ENCODE measurements at places on chromosomes 2 and 18. TPM values are rescaled to one million over a fixed set of nuclear protein-coding genes. Genes with fewer than 3 reads are reported as not detected.

DNA sequence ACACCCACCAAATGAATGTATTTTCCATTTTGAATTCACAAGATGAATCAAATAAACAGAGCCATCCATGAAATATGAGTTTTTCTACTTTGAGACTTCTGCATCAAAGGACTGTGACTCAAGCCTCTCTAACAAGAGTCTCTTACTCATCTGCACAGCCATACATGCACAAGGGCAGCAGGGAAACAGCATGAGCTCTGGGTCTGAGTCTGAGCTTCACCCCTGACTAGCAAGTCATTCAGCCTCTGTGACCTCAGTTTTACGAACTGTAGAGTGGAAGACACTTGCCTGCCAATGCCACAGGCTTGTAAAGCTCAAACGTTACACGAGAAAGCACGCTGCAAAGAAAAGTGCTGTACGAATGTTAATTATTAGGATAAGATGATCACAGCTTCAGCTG is 42.9 kb downstream of the MREG start:
- DNase-seq: no peak

DNA sequence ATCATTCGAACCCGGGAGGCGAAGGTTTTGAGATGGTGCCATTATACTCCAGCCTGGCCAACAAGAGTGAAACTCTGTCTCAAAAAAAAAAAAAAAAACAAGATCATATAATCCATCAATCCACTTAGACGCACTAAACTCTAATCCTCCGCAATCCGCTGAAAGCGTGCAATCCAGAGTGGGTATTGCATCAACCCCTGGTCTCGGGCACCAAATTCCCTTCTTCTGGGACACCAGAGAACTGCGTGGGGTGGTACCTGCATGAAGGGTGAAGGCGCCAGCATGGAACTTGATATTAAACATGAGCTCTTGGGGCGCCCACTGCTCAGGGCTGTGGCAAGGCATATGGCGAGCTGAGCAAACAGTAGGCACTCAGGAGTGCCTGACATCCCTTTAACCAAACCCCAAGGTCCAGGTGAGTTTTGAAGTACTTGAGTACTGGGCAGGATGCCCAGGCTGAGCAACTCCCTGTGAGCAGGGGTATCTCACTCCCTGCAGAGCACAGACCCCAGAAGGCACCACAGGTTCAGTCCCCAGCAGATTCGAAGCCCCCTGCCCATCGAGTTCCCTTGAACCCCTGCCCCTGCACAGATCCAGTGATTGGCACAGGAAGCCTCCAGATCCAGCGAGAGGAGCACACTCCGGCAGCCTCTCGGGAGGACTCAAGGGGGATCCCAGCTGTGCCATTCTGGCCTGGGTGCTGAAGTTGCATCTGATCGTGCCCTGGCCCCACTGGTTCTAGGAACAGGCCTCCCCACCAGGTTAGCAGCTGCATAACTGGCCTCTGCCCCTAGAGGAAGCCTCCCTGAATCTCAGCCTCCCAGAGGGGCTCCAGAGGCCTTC is 8.0 kb downstream of the ALPI start:
- DNase-seq: peak; percentile 41

DNA sequence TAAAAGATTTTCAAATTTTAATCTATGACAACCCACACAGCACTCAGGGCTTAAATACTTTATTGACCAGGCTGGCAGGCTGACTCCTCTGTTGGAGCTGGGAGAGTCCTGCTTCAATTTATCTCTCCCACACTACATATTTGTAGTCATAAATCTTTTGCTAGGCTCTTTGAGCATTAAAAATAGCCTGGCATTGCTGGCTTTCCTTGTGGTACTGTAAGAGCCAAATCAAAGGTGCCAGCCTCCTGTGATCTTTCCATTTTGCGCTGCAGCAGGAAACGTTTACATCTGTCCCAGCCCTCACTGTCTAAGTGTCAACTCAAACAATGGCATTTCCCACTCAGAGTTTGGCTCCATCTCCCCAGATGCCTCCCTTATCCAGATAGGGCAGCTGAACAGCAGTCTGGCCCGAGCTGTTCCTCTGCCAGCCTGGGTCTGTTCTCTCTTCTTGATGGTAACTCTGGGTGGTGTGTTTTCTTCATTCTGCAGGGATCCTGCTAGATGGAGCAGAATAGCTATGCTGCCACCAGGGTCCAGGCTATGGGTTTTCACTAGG is 62.1 kb downstream of the LRRTM1 start:
- no peak for DNase-seq

DNA sequence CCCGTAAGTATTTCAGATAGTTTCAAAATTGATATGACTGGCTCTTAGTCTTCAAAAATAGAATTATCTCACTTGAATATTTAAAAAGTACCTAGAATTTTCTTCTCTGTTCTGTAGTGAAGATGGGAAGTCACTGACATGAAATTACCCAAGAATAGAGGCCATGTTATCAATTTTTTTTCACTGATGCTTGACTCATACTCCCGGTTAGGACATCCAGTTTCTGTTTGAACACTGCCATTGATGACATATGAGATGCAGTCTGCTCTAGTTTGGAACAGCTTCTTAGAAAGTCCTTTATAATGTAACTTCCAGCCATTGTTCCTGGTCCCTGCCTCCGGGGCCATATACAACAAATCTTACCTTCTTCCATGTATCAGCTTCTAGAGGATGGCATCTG is 26.0 kb downstream of the MAP3K20 start:
- no peak for DNase-seq

GRCh38 chr2:20781656-20782265 is 41.1 kb downstream of the LDAH start:
- no peak for DNase-seq

DNA sequence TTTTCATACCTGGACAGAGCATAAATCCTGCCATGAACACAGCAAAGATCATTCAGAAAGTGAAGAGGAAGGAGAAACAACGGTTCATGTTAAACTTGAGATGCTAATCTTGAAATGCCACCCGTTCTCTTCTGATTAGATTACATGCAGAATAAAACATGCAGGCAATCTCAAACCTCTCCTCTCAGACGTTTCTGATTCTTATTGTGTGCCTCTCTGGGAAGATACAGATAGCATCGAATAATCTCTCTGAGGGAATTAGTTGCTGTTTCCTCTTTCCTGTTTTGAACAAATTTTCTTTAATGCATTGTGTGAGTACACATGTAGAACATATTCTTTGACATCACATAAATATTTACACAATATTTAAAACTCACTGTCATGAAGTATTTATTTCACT is 313.4 kb downstream of the PRKCE start:
- no peak for DNase-seq

- no peak for DNase-seq
Observed at GRCh38 chr2:15939854-15940660, at the start of gene MYCN. Gene MYCN (plus strand): TSS chr2:15940550. CDS start chr2:15942065, 1,515 bp downstream.

DNA sequence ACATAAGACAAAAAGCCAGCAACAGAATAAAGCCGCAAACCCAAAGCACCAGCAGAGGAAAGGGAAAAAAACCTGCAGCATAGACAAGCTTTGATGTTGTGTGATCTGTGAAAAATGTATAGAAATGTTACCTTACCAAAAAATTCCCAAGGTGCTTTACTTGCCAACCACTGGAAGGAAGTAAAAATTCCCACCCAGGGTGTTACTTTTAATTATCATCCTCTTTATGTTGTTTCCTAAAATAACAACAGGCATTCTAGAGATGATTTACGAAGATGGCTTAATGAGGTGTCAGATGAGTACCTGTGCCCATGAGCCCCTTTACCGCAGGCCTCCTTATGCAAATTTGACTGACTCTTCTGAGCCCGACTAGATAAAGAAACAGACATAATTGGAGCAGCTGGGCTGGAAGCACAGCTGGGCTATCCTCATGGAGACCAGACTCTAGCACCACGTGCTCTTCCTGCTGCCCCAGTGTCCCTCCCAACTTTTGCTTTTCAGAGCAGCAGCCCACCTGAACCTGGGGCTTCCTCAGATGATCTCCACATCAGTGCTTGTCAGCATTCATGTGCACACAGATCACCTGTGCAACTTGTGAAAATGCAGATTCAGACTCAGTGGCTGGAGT is 41.5 kb downstream of the SRSF7 start:
- DNase-seq: no peak

The CCDC85A gene
- 0.70 TPM for total RNA-seq

The RSAD2 gene
- total RNA-seq: 11.2 TPM

The UGT1A10 gene
- total RNA-seq: not detected

The FBXO36 gene
- total RNA-seq: 1.9 TPM

The MAPK4 gene
- total RNA-seq: 0.20 TPM

The UGT1A6 gene
- total RNA-seq: not detected

The CD207 gene
- not detected for total RNA-seq

The ATP8B1 gene
- total RNA-seq: 22.0 TPM

The FAP gene
- 11.8 TPM for total RNA-seq

Data from spleen (tissue), 13 donors.